Inflammatory macrophage (primary cell): ENCODE measurements at places on chromosomes 7 and 10.

- DNase-seq = no peak
Measured at GRCh38 chr7:108049962-108050361, 47.0 kb upstream of the LAMB1 start.

DNA sequence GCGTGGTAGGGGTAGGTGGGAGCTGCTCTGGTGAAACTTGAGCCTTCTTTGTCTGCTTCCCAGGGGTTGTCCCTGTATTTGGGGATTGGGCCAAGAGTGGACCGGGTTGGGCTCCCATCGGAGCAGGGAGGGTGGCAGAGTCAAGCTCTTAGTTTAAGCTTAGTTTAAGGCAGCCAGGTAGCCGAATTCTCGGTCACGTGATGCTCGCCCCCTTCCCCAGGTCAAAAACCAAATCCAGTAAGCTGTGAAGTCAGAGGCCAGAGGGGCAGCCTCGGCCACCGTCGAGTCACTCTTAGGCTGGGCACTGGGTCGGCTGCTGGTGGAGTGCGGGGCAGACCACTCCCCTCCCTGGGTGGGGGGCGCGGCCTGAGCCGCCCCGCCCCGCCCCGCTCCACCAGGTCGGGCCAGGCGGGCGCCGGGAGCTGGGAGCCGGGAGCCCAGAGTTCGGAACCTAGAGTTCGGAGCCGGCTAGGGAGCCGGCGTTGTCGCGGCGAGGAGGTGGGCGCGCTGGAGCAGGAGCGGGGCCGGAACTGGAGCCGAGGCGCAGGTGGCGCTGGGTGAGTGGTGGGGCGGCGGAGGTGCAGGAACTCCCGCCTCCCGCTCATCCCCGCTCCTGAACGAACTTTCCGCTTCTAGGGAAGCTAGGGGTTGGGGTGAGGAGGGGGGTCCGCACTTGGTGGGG, 2.8 kb upstream of the LZTS2 start:
- DNase-seq = no peak

DNA sequence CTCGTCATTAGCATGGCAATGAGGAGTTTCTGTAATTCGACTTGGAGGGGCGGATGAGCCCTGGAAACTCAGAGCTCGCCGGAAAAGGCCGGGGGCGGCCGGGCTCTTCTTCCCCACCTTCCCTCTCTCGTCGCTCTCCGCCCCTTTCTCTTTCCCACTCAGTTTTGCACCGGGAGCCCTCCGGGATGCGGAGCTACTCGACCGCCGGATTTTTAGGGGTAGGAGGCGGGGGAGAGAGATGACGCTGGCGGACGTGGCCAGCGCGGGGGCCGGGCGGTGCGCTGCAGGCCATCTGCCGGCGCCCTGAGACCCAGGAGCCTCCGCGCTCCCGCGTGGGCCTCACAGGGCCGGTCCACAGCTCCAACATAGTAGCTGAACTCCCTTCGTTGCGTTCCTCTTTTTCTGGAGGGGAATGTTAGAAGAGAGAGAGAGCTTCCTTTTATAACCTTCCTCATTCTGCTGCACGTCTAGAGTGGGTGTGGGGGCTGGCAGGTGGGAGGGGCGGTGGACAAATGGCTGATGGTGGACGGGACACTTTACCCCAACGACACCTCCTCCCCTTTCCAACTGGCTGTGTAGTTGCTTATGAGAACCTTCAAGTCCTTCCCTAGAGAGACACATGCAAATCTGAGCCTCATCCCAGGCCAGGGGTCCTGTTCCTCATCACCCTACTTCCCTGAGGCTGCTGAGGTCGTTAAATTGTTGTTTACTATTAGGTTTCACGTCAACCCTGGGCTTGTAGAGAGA, 1.1 kb upstream of the HOXA1 start:
- peak; percentile 89 for DNase-seq

DNA sequence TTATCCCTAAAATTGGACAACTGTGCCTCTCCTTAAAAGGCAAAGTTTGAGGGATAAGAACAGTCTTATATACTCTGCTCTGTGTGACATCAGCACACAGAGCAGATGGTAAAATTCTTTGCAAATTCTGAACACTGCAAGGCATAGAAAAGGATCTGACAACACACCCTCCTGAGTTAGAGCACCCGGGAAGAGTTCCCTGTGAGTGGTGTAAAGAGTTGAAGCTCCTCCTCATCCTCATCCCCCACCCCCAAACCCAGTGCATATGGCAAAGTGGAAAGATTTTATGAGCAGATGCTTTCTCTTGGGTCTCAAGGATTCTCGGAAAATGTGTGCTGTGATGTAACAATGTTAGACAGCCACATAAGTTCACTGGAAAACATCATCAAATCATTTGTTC, 40.0 kb upstream of the DGKI start:
- DNase-seq = no peak

- DNase-seq = no peak
Measured at GRCh38 chr7:38367301-38367890, 94.0 kb upstream of the TARP start.

GRCh38 chr7:81618396-81619014, 151.3 kb downstream of the HGF start:
- no peak for DNase-seq

DNA sequence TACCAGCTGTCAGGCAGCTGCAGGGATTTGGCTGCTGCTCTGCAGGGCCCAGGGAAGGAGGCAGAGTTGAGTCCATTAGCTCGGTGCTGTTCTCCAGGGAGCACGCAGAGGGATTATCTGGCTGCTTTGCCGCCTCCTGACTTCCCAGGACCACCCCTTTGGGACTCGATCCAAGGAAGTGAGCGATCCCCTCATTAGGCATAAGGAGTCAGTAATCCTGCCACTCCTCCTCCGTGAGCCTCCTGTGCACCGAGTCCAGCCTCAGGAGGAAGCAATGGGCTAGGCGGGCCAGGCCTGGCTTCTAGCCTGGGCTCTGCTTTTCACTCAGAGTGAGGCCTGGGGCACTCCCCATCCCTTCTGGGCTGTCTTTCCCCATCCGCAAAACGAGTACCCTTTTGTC, 417.9 kb downstream of the RPS24 start:
- DNase-seq = no peak

DNA sequence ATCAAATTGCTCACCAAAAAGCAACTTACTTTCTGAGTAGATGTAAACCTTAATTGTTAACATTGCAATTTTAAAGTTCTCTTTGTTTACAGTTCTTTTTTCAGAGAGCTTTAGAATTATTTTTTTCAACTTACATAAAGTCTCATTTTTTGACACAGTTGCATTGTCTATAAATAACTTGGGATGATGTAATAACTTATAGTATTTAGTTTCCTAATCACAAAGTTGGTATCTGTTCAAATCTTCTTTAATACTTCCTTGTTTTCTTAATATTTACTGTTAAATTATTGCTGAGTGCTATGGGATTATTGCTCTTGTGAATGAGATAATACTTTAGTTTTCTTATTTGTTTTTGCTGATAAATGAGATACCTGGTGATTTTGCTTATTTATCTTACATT, 18.9 kb upstream of the SUV39H2 start:
- no peak for DNase-seq

DNA sequence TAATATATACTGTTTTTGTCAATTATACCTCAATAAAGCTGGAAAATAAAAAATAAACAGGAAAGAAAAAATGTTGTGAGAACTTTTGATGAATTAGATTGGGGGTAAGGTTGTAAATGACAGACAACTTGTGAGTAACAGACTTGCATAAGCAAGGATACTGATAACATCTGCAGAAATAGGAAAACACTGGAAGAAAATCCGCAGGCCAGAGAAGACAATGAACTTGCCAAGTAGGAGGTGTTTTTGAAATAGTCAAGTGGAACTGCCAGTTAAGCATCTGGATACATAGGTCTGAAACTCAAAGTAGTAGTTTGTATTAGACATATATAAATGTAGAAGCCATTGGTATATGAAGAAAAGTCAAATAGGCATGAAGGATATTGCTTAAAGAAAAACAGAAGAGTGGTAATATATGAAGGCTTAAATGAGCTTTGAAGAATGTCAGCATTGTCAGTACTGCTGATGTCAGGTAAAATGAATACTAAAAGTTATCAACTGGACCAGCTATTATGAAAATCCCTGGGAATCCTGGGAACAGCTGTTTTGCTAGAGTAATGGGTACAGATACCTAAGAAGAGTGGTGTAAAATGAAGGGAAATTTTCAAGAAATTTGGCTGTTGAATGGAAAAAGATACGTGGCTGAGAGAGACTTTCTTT, 58.7 kb downstream of the DNAJC1 start:
- DNase-seq = no peak

- DNase-seq = no peak
Measured at GRCh38 chr10:391305-391704, 256.1 kb downstream of the ZMYND11 start.

DNA sequence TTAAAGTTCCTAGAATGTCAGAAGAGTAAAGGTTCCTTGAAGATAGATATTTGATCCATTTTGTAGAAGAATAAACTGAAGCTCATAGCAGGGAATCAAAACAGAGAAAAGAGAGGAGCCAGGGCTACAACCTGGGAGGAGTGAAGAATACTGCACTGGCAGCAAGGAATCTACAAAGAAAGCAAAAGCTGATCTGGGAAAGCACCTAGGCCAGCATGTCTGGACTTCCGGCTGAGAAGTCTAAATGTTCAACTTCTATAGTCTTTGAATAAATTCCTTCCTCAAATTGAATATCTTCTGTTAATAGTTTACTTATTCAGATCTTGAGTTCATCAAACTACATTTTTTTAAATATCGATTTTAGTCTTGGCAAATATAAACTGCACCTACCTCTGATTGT, 78.2 kb downstream of the VPS41 start:
- DNase-seq = no peak

DNA sequence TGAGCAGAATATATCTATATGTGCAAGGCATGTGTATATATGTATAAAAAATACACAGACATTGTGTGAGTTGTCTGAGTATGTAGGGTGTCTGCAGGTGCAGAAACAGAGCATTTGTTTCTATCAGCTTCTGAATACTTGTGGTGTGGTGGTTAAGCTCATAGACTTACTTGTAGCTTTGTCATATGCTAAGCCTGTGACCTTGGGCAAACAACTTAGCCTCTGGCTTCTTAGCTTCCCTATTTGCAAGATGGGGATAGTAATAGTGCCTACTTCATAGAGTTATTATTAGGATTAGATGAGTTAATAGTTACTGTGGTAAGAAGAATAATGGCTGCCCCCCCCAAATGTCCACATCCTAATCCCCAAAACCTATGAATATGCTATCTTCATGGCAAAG, 28.2 kb upstream of the PAX2 start:
- DNase-seq = no peak

- no peak for DNase-seq
Measured at GRCh38 chr7:5526100-5526905, 102.7 kb upstream of the TNRC18 start.

- peak; percentile 72 for DNase-seq
Measured at GRCh38 chr7:48350515-48350914, 179.3 kb downstream of the ABCA13 start.

DNA sequence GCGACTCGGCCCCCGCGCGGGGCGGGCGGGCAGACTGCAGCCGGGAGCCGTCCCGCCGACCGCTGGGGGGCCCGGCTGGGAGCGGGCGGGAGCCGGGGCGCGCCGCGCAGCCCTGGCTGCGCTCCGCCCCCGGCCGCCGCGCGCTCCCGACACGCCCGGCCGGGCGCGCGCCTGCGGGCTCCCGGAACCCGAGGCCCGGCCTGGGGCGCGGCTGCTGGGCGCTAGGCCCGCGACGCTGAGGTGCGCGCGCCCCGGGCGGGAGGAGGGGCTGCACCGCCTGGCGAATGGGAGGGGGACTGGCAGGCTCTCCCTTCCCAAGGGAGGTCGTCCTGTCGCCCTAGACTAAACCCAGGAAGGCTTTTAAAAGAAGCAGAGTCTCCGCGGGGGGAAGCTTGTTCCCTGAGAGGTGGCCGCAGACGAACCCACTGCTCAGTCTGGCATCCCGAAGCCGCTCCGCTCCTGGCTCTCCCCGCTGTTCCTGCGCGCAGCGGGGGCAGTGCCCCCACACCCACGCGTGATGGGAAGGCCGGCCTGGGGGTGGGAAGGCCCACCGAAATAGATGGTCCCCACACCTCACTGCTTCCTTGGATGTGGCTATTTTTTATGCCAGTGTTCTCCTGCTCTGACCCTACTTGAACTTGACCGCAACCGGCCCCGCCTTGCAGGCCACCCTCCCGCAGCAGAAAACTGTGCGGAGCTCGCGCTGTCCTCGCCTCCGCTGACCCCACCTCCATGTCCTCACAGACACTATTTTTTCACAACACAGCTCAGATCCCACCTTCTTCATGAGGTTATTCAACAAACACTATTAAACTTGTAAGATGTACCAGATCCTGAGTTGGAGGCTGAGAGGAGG, at the start of gene VOPP1:
Gene VOPP1 (minus strand): TSS at position 125 of the 856 bp plus-strand sequence. CDS start 178 bp downstream, outside the sequence.
- peak; percentile 57 for DNase-seq

DNA sequence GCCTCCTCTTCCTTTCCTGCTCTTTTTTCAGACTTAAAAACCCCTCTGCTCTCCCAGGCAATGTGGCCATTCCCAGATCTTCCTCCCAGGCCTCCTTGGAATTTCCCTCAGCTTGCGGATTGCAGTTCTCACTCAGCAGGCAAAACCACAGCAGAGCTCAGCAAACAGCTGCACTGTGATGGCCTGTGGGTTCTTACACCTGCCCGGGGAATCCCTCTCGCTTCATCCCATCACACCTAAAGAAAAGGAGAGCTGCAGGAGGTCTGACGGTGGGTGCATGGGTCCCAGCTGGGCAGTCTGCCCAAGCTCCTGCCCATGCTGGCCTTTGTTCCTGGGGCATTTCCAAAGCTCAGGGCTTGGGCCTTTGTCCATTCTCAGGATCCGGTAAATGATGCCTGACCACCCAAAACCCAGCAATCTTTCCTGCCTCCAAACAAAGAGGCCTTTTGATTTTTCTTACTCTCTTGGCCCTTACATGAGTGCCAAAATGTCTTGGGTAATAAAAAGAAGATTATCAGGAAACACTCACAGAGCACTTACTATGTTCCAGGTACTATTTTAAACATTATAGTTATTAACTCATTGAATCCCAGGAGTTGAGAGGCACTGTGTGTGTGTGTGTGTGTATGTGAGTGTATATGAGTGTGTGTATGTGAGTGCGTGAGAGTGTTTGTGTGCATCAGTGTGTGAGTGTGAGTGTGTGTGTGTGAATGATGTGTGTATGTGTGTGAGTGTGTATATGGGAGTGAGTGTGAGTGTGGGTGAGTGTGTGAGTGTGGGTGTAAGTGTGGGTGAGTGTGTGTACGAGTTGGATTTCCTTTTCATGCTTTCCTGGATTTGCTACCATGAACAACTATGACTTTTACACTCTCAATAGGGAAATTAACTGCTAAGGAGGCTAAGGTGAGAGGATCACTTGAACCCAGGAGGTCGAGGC, 64.5 kb upstream of the PODXL start:
- no peak for DNase-seq

- DNase-seq = no peak
Measured at GRCh38 chr10:1150638-1150955, 94.4 kb downstream of the WDR37 start.

DNA sequence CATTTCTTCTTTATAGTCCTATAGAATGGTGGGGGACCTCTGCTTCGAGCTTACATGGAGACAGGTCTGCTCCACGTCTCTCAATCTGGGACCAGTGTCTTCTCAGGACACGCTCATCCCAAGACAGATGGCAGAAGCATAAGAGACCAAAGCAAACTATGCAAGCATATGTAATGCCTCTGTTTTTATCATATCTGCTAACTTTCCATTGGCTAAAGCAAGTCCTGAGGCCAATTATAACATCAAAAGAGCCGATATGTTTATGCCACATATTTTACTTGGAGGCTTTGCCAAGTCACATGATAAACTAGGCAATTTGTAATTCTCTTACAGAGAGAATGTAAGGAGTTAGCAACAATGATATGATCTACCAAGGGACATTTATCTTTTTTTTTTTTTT, 102.6 kb upstream of the NRBF2 start:
- DNase-seq = no peak

- DNase-seq = peak; percentile 42
Measured at GRCh38 chr10:60099998-60100747, 193.8 kb upstream of the CCDC6 start.
